ENCODE measurements at places on chromosomes 11 and 22.

DNA sequence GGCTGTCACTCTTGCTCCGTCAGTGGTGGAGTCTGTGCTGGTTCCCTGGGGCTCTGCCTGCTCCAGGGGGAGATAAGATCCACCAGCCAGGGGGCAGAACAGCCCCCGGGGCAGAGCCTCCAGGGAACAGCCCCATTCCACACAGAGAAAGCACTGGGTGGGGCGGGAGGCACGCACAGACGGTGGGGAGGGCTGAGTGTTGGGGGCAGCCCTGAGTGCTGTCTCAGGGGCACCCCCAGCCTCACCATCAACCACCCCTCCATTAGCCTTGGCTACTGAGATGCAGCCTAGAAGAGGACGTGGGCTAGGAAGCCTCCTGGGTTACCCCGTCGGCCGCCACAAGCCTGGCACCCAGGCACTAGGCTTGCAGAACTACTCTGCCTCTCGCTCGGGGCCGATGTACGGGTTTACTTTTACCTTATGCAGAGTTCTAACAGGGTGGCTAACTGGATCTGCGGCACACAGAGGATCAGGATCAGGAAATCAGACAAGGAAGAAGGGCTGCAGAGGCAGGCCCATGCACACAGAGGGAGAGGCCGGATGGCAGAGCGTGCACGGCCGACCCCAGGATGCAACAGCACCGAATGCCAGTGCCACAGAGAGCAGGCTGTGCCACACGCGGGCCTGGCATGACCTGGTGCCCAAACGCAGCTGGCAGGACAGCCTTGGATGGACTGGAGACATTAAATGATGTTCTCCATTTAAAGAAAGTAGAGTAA, 140.5 kb downstream of the CTTN start:
- no peak for DNase-seq

DNA sequence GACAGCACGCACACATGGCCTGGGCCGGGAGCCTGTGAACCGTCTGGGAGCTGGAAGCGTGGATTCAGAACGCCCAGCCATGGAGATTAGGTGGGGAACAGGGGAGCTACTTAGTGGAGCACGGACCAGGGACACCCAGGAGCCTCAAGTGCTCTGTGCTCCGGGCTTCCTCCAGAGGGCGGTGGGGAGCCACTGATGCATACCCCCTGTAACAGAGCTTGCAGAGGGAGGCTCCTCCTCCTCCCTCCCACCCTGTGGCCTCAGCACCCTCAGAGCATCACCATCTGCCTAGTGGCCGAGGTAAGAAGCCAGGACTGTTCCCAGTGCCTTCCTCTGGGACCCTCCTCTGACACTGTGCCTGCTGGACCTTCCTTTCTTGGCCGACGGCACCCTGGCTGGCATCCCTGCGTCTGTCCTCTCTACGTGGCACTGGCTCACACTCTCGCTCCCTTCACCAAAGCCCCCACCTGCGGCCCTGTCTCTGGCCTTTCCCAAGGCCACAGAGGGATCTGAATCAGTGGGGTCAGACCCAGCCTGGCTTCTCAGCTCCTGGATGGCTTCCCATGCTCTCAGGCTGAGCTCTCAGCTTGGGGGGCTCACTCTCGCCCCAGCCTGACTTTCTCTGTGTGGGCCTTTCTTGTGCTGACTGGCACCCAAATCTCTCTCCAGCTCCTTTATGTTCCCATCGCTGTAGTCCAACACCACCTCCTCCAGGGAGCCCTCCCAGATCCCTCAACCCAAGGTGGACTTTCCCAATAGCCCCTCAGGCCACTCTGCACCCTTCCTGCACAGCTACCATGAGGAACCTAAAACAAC, 780.9 kb downstream of the BRD1 start:
- no peak for DNase-seq

DNA sequence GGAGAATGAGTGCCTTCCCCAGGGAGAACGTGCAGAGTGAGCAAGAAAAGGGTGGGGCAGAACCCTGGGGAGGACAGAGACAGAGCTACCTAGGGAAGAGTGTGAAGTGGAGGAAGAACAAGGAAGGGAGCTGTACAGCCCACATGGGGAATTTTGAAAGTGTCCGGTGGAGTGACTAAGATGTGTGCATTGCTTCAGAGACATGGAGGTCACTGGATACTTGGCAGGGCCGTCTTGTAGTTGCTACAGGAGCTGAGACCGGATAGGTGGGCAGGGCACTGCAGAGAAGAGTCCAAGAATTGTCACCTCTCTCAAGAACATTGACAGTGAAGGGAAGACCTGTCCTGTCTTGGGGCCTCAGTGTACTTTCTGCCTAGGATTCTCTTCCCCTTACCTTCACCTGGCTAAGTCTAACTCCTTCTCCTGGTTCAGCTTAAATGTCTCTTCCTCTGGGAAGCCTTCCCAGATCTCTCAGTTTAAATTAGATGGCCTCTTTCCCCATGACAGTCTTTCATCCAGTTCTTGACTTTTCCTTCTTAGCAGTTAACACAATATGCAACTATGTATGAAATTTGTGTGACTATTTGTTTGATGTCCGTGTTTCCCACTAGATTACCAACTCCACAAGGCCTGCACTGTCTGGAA, 9.2 kb upstream of the P2RY6 start:
- no peak for DNase-seq

DNA sequence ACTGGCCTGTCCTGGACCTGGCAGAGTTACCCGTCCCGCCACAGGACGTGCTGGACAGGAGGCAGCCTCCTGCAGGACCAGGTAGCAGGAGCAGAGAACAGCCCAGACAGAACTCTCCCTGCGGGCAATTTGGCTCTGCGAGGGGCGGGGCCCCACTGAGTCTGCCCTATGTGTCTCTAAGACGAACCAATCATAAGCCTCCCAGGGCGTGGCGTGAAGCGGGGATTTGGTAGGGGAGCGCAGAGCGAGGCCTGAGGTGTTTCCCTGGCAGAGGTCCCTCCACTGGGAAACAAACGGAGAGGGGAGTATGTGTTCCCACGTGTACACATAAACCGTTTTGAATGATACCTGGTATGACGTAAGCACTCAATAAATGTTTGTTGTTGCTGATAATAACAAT, 7.4 kb downstream of the CD82 start:
- DNase-seq: no peak

DNA sequence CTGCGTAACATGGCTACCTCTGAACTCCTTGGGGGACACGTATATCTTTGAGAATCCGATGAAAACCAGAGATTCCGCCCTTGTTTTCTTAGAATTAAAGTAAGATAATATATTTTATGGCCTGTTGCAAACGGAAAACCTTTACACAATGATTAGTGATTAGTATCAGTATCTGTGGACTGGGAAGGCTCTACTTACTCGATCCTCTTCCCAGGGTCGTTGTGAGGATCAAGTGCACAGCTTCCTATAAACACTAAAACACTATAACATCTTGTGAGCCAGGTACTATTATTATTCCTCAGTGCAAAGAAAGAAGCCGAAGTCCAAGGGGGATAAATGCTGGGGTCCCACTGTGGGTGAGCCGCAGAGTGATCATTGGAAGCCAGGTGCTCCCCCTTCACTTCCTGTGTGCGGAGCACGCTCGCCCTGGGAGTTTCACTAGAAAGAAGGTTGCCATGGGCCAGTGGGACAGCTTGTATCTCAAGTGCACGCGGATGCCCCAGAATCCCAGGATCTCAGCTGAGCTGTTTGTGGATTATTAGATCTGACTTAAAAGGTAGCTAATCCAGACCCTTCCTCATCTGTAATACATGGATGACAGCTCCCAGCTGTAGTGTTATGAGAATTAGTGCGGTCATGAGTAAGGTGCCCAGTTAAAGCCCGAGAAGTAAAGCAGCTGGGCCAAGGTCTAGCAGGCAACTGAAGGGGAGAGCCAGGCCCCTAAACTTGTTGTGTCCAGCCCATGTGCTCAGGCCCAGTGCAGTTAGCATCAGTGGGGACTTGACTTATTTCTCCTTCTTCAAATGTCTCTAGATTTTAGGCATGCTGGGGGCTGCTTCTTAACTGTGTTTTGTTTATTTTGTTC, 839 bp downstream of the CBY1 start:
- no peak for DNase-seq

DNA sequence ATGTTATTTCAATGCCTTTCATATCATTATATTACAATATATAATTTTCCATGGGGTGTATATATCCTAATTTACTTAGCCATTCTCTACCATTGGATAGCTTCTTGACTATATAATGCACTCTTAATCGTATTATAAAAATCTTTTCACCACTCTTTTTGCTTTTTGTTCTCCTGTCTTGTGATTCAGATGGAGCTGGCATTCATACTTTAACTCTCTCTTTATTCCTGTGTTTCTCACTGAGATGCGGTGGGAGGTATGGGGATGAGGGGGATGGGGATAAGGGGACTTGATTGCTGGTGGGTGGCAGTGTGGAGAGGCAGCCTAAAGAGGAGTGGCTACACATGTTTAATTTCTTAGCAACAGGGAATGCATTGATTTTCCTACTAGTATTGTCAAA, 105.9 kb downstream of the NELL1 start:
- no peak for DNase-seq

DNA sequence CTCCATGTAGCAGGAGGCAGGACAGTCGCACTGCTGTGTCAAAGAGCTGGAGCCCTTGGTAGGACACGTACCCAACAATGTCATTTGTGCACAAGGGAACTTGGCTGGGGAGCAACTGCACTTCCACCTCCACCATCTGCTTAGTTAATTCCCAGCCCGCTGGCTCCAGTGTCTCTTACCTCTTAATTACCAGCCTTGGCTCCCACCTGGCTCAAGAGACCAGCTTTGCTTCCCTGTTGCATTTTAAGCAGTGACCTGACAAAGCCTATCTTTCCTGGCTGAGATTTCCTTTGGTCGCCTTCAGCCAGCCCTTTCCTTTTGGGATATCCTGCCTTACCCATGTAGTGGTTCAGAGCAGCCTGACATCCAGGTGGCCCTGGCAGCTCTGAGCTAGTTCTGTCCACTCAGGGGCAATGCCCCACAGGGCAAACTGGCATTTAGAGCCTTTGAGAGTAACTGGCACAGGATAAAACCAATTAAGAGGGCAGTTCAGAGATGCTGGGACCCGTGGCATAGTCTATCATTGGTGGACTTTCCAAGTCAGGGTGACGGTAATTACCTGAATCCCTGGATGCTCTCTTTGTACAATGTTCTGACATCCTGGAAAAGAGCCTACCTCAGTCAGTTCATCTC, 212.6 kb upstream of the SORL1-AS1 start:
- no peak for DNase-seq

GRCh38 chr11:110918351-110918750, 206.1 kb upstream of the ARHGAP20 start:
- no peak for DNase-seq
